ENCODE measurements at places on chromosomes 2 and 18.

- no peak for DNase-seq
These were observed 1220.2 kb upstream of the ACVR2A start for GRCh38 chr2:146624430-146625160.

GRCh38 chr2:163556511-163556910, 179.3 kb downstream of the FIGN start:
- DNase-seq, result no peak

- peak; percentile 24 for DNase-seq
These were observed 45.8 kb downstream of the SLC4A5 start for GRCh38 chr2:74297391-74297790.

DNA sequence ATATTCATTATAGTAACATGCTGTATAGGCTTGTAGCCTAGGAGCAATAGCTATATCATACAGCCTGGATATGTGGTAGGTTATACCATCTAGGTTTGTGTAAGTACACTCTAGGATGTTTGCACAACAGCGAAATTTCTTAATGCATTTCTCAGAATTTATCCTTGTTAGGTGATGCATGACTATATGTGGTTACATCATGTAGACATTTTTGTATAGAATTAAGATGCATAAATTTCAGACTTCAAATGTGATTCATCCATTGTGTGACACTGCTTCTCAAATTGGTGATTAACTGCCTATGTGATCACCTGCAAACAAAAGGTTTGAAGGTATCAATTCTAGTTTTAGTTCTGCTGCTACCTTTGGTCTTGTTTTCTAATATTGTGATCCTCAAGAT, 1787.0 kb upstream of the PIK3C3 start:
- no peak for DNase-seq

GRCh38 chr2:11949732-11950523, 203.5 kb downstream of the LPIN1 start:
- DNase-seq, result no peak

- DNase-seq, result no peak
These were observed 881.8 kb upstream of the ID2 start for GRCh38 chr2:7800031-7800430.

DNA sequence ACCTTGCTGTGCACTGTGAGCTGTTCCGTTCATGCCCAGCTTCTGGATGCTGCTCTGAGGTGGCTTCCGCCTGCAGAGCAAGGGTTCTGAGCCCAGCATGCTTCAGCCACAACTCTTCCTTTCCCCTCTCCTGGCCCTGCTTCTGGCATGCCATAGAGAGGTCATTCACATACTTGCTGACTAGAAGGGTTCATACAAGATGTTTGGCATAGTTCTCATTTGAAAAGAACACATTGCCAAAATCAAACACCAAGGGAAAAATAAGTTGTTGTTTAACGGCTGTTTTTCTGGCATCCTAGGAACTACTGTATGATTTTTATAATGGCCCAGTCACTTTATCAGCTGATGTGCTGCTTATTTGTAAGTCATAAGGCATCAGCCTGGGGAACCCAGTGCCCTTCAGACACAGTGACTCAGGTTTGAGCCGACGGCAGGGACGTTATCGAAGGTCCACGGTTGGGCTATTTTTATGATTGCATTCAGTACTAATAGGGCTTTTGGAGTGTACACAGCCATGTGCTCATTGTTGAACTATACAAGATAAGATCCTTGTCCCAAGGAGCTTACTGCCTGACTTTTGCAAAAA, 53.9 kb upstream of the CTAGE1 start:
- no peak for DNase-seq

DNA sequence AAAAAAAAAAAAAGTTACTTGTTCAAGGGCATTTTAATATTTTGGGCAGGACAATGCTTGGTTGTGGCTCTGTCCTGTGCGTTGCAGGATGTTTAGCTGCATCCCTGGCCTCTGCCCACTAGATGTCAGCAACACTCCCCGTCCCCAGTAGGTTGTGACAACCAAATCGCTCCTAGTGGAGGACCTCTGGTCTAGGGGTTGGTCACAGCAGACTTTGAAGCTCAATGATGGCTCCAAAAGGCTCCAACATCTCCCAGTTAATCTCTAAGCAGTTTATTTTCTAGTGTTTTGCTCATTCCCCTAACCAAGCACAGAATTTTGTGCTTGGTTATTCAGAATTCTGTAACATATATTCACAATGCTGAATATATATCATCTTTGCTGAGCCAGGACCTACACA, 67.0 kb downstream of the CHRNA1 start:
- peak; percentile 14 for DNase-seq

DNA sequence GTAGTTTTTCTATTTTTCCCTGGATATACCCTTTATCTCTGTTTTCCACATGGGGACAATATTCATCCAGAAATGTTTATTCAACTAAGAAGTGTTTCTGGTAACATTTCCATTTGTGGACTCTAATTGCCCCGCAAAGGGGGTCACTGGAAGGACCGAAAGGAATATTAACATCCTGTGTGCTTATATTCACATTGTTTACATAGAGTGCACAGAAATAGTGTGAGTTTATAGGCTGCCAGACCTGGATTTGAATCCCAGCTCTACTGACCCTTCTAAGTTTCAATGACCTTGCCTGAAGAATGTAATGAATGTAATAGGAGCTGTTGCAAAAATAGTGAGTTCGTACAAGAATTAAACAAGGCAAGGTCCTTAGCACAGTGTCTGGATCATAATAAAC, 152.9 kb upstream of the NCKAP5 start:
- no peak for DNase-seq

DNA sequence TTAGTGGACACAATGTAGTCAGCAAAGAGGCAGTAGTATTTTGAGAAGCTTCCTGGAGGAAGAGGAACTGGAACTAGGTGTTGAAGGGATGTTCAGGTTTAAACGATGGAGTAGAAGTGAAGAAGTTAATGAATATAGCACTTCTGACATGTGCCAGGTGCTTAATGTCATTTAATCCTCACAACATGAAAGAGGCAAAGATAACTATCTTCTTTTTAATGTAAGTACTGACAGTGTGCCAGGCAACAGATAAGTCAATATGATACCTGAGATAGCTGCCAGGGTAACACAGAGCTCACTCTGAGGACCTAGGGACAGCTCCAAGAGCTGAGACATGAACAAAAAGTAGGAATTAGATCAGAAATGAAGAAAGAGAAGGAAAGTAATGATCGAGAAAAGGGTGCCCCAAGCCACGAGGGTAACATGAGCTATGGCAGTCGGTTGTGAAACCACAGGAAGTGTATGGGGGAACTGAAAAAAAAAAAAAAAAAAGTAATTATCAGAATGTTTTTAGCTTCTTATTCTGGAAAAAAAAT, 140.7 kb downstream of the RNF144A start:
- DNase-seq, result peak; percentile 33

DNA sequence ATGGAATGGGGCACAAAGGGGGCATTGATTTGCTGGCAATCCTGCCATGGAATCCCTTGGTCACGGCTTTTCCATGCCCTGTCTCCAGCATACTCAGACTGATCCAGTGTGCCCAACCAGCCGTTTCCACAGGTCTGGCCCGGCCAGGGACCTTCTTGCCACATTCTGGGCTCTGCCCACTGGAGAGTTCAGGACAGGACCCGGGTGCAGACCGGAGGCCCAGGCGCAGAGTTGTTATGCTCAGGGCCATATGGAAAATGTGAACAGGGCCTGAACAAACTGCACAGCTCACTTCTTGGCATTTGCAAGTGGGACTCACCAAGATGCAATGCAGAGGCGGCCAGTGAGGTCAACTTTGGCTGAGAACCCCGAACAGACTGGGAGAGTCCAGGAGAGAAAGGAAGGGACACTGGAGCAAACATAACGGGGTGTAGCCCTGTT, 15.6 kb upstream of the ASAP2 start:
- no peak for DNase-seq

- DNase-seq, result no peak
These were observed 13.0 kb upstream of the KLF11 start for GRCh38 chr2:10030311-10030736.

DNA sequence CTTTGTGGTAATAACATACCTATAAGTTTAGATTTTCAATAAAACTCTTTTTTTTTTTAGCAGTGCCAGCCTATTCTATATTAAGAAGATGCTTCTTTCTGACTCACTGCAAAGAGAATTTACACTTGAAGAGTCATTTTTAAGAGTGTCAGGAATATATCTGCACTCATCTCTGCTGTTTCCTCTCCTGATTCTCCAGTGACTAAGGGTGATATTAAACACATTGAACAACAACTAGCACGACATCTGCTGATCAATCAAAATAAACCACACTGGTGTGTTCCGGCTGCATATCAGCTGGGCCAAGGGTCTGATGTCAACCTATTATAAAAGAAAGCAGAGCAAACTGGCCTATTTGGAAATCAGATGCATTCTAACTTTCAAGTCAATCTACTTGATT, 15.0 kb downstream of the RAB27B start:
- DNase-seq, result no peak

- no peak for DNase-seq
These were observed 24.4 kb downstream of the ARL5A start for GRCh38 chr2:151803811-151804210.

- no peak for DNase-seq
These were observed 129.5 kb downstream of the EVA1A start for GRCh38 chr2:75431276-75431675.

GRCh38 chr2:232731470-232731869, 34.3 kb downstream of the GIGYF2 start:
- DNase-seq, result no peak

DNA sequence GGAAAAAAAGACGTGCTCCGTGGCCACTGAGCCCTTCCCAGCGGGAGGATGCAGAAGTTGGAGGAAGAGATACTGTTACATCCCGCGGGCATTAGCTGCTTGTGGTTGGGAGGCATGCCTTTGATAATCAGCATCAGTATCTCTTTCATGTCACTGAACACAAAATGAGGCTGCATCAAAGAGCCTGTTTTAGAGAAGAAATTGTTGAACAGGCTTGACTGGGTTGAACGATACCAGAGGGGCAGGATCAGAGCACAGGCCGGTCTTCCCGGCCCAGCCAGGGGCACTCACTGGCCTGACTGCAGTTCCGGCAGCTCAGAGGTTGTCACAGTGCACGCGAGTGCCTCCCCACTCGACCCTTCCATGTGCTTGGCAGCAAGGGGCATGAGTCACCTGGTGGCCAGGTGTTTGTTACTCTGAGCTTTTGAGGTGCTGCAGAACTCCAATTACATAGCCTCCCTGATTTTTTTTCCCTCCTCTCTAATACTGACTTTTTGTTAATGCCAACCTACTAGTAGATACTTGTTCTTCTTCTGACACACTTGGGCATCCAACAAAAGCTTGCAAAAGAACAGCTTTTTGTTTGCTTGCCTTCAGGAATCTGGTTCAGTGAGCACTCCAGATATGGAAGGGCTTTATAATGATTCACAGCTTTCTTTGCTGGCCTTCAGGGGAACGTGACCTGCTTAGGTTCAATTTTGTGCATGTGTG, 121.6 kb downstream of the VAPA start:
- DNase-seq, result no peak

DNA sequence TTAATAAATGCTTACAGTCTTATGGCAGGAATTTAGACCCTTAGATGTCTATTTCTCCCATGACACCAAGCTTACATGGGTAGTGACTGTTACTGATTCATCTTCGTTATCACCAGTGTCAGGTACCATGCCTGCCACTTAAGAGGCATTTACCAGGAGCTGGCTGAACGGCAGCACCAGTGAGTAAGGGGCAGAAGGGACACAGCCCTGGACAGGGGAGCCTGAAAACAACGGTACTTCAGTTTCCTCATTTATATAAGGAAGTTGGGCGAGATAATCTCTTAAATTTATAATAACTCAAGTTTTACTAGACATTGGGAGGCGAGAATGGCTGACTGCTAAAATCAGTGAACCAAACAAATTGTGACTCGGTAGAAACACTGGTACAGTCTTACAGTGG, 1.2 kb downstream of the COA5 start:
- DNase-seq, result no peak

DNA sequence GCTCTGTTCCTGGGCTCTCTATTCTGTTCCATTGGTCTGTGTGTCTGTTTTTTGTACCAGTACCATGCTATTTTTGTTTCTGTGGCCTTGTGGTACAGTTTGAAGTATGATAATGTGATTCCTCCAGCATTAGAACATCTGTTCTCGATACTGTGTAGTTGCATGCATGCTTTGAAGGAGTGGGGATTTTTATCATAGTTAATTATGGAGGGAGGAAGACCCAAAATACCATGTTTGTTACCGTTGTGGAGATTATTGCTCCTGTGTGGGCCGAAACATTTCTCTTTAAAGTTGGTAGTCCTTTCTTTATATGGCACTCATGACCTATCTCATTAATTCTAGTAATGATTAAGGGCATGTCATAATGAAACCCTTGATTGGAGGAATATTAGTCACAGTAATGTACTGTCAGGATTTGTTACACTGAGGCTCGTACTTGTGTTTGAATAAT, 87.6 kb downstream of the TTC27 start:
- peak; percentile 67 for DNase-seq

- no peak for DNase-seq
These were observed 85.8 kb downstream of the CERS6 start for GRCh38 chr2:168541858-168542257.

DNA sequence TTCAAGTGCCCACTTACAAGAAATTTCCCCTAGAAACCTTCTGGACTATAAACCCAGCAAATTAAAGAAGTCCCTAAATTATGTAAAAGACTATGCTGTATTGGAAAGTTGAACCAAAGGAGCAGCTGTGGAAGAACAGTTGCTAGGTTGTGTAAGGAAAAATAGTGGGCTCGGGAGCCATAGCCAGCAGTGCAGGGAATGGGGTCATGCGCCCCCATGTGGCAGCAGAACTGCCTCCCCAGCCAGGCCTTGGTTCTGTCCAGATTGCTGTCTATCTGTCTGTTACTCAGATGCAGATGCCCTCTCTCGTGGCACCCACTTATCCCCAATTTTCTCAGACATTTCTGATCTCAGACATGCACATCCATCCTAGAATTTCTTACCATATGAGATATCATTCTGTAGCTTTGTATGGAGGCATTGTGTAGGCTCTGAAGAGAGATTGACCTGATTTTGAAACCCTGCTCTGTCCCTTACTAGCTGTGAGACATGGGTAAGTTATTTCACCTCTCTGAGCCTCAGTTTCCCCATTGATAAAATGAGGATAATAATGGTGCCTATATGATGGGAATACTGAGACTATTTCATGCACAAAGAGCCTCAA, 258.3 kb downstream of the SS18 start:
- DNase-seq, result no peak

DNA sequence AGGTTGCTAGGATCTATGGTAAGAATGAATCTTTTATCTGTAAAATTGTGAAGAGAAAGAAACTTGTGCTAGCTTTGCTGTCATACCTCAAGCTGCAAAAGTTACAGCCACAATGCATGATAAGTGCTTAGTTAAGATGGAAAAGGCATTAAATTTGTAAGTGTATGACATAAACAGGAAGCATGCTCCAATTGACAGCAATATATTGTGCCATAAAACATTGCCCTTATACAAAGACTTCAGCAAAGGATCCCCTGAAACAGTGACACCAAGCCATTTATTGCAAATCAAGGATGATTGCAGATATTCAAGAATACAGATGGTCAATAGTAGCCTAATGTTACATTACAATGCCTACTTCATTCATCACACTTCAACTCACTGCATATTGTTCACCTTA, 283.1 kb downstream of the CPS1 start:
- DNase-seq, result no peak

- DNase-seq, result peak; percentile 66
These were observed 27.0 kb downstream of the IRS1 start for GRCh38 chr2:226772389-226773179.

All from GM06990 (cell line).